ENCODE measurements at places on chromosomes 12 and 14.

- peak; percentile 34 for DNase-seq
Observed at GRCh38 chr12:66047411-66048021, 83.0 kb downstream of the LLPH start.

DNA sequence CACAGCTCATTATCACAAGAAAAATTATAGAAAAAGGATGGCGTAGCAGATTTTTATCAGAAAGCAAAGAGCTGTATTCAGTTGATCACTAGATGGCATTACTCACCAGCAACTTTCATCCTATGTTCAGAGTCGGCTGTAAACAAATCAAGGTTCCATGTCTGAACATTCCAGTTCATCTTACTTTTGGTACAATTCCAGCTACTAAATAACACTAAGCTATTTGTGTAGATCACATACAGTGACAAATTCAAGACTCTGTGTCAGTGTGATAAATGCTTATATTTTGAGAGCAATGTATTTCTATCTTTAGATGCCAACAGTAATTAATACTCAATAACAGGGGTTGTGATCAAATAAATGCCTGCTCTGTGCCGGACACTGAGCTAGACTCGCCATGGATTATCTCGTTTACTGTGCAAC, 30.1 kb downstream of the NRDE2 start:
- DNase-seq, result no peak

GRCh38 chr14:77508249-77508648, 9.6 kb upstream of the ISM2 start:
- no peak for DNase-seq

- no peak for DNase-seq
Observed at GRCh38 chr14:60753264-60754119, 18.9 kb downstream of the MNAT1 start.

DNA sequence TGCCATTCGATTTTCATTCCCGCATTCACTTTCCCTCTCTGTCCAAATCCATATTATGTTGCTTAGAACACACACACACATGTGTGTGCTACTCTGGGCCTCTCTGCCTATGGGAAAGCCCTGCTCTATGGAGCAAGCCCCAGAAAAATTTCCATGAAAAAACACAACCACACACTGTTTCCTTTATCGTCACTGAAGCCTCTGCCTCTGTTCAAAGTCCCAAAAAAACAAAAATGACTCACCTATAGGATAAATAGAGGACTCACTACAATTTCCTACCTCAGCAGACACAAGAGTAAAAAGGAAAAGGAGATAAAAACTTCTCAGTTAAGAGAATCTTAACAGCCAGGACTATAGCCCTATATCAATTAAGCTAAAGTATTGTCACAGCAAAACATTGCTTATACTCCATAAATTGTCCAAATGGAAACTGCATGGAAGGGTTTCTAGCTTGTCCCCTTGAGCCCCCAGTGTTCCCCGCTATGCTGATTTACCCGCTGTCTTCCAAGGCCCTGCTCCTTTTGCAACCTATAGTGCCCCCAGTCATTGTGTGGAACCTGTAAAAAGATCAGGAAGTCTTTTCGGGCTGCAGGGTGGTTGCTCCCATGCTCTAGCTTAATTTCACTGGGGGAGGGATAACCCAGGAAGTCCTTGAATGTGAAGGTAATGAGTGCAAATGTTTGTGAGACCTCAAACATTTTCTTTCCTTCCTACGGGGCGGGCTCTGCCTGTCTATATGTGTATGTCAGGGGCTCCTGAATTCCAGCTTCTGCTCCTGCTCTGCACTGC, 11.1 kb upstream of the PIP4K2C start:
- no peak for DNase-seq

DNA sequence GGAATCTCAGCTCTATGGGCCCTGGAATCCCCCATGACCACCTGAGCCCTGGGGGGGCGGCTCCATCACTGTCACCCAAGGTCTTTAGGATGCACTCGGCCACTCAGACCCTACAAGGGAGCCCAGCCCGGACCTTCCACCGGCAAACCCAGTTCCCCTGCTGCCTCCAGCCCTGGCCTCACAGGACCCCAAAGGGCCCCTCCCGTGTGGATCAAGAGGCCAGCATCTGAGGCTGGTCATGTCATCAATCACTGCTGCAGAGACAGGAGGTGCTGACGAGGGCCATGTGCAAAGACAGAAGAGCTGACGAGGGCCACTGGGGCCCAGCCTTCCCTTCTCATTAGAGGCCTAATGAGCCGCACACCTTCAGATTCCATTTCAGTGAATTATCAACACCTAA, 39.0 kb upstream of the SFSWAP start:
- DNase-seq, result no peak

- no peak for DNase-seq
Observed at GRCh38 chr12:22287776-22288621, 46.5 kb downstream of the ST8SIA1 start.

- DNase-seq, result no peak
Observed at GRCh38 chr12:63308671-63309070, 157.7 kb upstream of the AVPR1A start.

GRCh38 chr14:53156238-53156637, 3.1 kb upstream of the DDHD1 start:
- no peak for DNase-seq

DNA sequence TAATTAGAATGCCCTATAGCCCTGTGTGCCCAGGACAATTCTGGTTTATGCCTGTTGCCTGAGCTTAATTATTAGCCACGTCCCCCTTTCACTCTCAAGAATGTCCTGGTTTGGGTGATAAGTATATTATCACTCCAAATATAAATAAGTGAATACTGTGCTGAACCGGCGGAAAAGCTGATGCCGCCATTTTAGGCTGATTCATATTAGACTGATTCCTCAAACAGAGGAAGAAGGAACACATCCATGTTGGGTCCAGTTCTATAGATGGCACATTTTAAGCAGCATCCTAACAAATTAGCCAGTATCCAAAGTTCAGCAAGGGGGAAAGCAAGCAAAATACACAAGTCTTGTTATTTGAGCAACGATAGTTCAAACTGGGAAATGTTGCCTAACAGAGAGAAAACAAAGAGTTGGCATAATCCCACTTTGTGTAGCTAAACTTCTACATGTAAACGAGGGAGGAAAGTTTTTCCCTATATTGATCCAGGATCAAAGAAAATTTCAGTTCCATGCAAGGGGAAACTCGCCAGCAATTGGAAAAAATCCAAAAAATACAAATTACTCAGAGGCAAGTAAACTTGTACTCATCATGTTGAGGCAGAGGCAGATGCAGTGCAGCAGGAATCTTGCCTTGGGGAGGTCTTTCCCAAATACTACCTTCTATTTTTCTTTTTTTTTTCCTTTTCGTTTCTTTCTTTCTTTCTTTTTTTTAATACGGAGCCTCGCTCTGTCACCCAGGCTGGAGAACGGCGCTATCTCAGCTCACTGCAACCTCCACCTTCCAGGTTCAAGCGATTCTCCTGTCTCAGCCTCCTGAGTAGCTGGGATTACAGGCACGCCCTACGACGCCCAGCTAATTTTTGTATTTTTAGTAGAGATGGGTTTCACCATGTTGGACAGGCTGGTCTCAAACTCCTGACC, 96.2 kb downstream of the ITPR2 start:
- DNase-seq, result no peak

GRCh38 chr14:54881761-54882401, 20.7 kb downstream of the GCH1 start:
- peak; percentile 70 for DNase-seq

- no peak for DNase-seq
Observed at GRCh38 chr12:93048656-93049055, 119.6 kb upstream of the EEA1 start.

DNA sequence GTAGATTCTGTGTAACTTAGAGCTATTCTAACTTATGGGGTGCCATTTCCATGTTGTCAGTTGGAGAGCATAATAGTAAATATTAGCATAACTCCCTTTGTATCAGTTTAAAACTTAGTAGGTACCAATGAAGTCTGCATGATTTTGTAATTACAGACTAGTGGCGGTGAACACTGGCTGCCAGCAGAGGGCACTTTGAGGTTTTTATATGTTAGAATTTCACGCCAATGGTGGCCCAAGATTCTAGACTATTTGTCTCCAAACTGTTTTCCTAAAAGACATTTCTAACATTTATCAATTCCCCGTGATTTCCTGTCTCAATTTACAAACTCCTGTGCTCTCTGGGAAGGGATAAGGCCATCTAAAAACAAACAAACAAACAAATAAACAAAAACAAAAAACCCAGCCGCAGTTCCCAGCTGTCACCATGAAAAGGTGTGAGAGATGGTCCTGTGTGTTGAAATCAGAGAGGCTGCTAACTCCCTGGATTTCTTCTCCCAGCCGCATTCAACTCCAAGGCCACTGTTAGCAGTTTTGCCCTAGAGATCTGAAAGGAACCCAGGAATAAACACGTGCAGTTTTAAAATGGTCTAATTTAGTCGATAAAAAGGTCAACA, 57.6 kb downstream of the BRMS1L start:
- DNase-seq, result no peak

DNA sequence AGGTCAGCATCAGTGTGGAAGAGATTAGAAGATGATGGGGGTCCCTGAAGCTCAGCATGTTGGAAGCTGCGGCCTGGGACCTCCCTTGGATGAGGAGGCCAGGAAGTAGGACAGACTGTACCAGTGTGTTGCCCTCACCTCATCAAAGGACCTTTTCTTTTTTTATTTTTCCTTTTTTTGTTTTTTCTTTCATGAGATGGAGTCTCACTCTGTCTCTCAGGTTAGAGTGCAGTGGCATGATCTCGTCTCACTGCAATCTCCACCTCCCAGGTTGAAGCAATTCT, 16.4 kb upstream of the FAM222A start:
- no peak for DNase-seq

GRCh38 chr14:100222224-100223093, 16.5 kb upstream of the YY1 start:
- no peak for DNase-seq

DNA sequence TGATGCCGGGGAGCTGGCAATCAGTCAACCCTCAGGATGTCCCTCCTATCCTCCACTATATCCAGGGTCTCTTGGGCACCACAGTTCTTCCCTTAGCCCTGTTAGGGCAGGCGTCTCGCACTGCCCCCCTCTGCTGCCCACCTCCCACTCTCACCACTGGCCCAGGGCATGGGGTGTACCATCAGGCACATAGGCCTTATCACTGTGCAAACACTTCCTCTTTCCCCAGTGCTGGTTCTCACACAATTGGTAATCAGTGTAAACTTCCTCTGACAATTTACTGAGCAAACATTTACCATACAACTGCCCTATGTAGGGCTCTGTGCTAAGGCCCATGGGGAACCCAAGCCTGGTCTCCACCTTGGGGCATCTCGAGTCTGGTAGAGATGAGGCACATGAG, 20.1 kb upstream of the TMED10 start:
- no peak for DNase-seq

DNA sequence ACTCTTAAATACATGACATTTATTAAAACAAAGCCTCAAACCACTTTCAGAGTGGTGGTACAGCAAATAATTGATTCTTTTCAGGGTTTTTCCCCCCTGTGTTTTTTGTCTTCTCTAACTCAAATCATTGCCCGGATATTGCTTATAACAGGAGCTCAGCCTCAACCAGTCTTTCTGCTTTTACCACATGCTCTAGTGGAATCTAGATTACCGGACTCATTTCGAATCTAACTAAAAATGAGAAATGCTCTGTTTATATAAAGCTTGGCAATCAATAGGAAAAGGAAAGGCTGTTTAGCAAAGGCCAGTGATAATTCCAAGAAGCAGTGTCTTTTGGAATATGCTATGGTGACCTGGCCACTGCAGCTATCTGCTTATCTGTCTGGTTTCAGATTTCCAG, 161.5 kb downstream of the ETV6 start:
- no peak for DNase-seq

DNA sequence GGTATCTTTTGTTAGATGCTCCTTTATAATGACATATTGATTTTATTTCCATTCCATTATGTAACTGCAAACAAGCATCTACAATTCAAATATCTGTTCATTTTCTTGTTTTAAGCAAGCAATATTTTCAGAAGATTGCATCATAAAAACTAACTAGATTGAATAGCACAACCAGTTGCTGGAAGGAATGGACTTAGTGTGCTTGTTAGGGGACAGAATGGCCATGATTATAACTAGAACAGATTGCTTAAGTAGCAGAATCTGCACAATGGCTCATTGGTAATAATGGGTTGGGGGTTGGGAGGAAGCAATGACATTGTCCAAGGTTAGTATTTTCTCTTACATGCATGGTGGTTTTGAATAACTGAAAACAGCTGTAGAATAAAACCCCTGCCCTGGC, 939.5 kb downstream of the SLC16A7 start:
- DNase-seq, result no peak

- no peak for DNase-seq
Observed at GRCh38 chr14:96117101-96117897, 78.1 kb downstream of the C14orf132 start.

GRCh38 chr12:32366714-32367113, 32.6 kb upstream of the FGD4 start:
- DNase-seq, result no peak

- no peak for DNase-seq
Observed at GRCh38 chr14:73842851-73843250, 8.8 kb upstream of the PTGR2 start.

DNA sequence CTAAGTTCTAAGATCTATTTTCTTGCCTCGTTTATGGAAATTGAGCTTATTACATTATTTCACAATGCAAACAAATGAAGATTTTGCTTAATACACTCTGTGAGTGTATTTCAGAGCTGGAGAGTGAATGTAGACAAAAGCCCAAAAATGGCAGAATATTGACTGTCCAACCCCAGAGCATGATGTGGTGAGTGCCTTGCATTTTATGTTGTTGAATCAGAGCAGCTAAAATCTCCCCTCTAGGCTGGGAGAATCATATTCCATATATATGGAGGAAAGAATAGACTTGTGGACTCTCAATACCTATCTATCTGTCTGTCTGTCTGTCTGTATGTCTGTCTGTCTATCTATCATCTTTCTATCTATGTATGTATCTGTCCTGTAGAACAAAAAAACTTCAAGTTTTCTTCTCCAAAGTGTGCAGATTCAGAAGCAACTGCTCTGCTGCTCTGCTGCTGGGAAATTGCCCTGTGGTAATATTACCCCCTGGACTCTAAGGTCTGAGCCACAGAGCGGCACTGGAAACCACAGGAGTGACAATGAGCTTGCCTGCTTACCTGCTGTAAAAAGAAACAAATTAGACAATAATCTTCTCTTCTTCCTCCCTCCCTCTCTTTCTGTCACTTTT, 209.4 kb upstream of the PRICKLE1 start:
- no peak for DNase-seq

GRCh38 chr12:62967701-62968100, 32.8 kb upstream of the PPM1H start:
- no peak for DNase-seq

DNA sequence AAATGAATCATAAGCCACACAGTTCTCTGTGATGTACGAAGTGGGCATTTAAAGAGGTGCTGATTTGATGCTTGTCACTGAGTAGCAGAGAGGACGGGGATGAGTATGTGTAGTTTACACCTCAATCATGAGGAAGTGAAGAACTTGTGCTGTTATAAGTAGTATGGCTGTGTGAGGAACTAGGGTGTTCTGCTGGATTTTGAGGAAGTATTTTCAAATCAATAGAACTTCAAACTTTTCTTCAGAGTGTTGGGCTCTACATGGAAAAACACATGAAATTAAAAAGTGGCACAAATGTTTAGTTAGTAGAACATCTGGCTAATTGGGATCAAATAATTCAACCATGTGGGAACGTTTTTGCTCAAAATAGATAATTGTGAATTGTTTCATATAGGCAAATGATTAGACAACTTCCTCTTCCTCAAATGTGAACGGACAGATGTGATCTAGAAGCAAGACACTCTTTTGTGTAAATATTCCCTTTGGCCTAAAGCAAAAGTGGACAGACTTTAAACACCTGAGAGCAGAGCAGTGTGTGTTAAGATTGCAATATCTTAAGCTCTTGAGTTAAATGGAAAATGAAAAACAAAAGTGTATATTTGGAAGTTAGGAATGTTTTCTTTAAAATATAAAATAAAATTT, 168.5 kb downstream of the NAV3 start:
- DNase-seq, result no peak

Measured in esophagus muscularis mucosa (tissue), 4 donors.